ENCODE measurements at places on chromosomes 12 and 14.

DNA sequence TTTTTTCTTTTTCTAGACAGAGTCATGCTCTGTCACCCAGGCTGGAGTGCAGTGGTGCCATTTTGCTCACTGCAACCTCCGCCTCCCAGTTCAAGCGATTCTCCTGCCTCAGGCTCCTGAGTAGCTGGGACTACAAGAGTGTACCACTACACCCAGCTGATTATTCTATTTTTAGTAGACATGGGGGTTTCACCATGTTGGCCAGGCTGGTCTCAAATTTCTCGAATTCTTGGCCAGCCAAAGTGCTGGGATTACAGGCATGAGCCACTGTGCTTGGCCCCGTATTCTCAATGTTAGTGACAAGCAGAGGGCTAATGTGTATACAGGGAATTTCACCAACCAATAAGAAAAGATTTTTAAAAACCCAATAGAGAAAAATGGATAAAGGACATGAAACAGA is 8.4 kb downstream of the PLBD2 start:
- no peak for DNase-seq

- no peak for DNase-seq
Measured at GRCh38 chr14:70183991-70184390, 4.8 kb downstream of the SLC8A3 start.

- no peak for DNase-seq
Measured at GRCh38 chr12:108080363-108080762, 48.7 kb upstream of the WSCD2 start.

DNA sequence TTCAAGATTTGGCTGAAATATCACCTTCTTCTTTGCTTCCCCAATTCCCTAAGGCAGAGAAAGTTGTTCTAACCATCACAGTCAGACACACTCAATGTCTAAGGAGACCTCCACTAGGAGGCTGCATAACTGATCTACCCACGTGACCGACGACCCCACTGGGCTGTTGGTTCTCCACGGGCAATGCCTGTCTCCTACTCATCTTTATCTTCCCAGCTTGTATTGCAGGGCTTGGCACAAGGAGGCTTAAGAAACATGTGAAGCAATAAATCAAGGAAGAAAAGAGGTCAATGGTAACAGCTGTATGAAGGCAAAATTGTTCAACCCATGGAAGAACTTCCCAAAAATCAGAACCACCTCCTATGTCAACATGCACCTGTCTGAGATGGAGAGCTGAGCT is 27.1 kb downstream of the NT5DC3 start:
- DNase-seq = no peak
